Activated T-cell treated with anti-CD3 and anti-CD28 coated beads, Interleukin-2, amount 50 U/mL, for 24 hours (primary cell): ENCODE measurements at places on chromosomes 13 and 19.

- DNase-seq: no peak
Observed at GRCh38 chr13:98858191-98858590, 105.7 kb upstream of the SLC15A1 start.

DNA sequence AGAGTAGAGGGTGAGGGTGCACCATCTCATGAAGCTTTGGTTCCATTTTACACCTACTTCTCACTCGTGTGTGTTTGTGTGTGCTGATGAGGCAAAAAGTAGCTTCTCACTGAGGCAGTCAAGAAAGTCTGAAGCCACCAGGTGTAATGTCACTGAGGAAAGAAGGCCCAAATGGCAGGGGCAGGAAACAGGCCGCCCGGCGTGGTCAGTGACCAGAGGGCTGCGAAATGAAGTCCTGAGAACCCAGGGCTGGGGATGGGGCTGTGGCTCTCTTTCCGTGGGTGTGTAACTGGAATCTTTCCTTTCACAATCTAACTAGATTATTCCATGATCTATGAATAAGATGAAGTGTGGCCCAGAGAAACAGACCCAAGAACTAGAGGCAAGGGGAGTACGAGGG, 25.5 kb upstream of the TFDP1 start:
- no peak for DNase-seq

DNA sequence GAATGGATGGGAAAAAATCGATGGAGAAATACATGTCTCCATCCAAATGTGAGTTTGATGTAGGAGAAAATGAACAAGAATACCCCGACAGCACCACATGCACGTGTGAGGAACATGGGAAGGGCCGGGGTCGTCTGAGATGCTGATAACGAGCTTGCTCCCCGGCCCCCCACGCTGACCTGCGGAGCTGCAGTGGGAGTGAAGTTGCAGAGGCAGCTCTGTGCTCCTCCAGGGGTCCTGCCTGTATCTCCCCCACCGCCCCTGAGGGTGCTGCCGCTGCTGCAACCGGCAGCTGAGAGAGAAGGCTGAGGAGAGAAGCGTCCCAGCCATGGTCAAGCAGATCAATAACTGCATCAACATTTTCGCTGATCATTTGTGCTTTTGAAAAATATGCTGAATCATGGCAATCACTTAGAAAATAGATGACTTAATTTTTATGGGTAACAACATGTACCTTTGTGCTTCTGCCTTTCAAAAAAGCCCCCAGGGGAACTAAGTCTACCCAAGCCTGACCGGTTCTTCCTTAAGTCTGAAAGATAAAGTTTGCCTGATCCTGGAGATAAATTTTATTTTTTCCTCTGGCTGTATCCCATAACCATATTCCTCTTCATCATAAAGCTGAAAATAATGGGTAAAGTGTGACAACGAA, 18.2 kb upstream of the NAXD start:
- DNase-seq: no peak

DNA sequence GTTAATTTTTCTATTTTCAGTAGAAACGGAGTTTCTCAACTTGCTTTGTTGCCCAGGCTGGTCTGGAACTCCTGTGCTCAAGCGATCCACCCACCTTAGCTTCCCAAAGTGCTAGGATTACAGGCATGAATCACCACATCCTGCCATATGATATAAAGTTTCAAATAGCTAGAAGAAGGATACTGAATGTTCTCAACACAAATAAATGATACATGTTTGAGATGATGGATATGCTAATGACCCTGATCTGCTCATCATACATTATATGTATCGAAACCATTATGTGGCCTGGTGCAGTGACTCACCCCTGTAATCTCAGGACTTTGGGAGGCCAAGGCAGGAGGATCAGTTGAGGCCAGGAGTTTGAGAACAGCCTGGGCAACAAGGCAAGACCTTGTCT, 11.5 kb downstream of the CIB3 start:
- no peak for DNase-seq

DNA sequence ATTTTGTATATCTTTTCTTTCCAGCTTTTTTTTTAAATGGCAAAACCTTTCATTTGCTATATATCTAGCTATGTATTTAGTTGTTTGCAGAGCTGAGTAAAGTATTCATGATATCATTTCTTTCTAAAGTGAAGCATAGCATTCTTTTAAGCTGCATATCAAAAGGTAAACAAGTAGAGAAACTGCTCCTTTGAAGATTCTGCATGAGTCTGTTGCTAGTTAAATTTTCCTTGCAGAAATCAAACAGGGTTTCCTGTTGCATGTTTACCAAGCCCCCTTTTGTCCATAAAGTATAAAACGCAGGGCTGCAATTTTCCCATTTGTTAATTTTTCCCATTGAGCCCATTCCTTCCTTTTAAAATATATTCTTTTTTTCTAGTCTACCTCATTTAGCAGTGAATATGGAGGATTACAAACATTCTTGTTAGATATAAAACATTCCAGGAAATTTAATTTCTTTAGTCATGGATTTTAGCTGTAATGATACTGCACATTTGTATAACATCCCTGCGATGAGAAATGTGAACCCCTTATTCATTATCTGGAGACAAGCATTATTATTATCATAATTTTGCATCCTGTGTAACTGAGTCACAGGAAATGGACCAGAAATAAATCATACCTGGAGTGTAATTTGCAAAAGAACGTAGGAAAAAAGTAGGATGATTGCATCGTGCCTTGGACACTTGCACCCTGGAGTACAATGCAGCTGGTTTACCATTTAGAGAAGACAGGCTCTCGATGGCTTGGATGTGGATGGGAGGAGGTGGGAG, 110.9 kb upstream of the ARGLU1 start:
- DNase-seq: no peak

GRCh38 chr13:77386046-77386445, 59.2 kb upstream of the MYCBP2 start:
- DNase-seq: no peak

DNA sequence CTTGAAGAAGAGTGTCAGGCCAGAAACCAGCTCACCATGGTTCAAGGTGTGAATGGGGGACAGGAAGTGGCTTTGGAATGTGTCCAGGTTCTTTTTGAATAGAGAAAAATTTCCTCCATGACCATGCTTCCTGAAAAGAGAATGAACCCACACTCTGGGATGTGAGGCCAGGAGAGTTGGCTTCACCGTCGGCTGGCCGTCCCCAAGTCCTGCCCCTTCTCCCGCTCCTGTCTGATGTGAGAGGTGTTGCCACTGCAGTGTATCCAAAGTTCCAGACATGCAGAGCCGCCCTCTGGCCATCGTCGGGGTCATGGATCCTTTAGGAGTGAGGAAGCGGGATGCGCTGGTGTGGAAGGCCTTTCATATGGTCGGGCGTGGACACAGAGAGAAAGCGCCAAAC, 101.2 kb downstream of the COL4A2 start:
- no peak for DNase-seq

GRCh38 chr13:106610486-106610885, 42.5 kb upstream of the ARGLU1 start:
- no peak for DNase-seq

DNA sequence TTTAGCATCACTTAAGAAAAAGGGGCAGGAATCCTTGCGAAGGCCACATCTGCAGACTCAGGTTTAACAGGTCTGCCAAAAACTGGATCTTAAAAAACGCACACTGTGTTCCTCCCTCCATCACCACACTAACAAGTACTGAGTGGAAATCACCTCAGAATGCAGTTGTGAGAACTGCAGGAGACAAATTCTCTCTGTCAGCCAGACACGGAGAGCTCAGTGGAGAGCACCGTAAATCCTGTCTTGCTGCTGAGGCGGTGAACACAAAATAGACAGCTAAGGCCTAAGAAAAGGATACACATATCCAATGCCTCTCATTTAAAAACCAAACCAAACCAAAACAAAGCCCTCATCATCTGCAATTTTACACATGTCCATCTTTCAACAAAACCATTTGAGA, 1287.6 kb downstream of the EFNB2 start:
- DNase-seq: no peak

- no peak for DNase-seq
Observed at GRCh38 chr13:96963786-96964475, 30.3 kb downstream of the OXGR1 start.
